Frontal cortex (tissue), 4 donors: ENCODE measurements at places on chromosomes 16 and 17.

DNA sequence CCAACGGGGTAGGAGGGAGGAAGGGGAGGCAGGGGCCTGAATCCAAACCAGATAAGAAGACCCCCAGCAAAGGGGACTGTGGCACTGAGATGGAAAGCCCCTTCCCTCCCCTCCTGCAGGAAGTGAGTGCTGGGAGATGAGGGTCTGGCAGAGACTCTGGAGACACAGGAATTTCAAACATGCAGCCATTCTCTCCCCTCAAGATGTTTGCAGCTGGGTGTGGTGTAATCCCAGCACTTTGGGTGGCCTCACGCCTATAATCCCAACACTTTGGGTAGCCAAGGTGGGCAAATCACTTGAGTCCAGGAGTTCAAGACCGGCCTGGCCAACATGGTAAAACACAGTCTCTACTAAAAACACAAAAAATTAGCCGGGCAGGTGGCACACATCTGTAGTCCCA is 33.9 kb upstream of the FAAP100 start:
- no peak for DNase-seq

- no peak for DNase-seq
These were observed 41.1 kb downstream of the MYO18A start for GRCh38 chr17:29138971-29139691.

DNA sequence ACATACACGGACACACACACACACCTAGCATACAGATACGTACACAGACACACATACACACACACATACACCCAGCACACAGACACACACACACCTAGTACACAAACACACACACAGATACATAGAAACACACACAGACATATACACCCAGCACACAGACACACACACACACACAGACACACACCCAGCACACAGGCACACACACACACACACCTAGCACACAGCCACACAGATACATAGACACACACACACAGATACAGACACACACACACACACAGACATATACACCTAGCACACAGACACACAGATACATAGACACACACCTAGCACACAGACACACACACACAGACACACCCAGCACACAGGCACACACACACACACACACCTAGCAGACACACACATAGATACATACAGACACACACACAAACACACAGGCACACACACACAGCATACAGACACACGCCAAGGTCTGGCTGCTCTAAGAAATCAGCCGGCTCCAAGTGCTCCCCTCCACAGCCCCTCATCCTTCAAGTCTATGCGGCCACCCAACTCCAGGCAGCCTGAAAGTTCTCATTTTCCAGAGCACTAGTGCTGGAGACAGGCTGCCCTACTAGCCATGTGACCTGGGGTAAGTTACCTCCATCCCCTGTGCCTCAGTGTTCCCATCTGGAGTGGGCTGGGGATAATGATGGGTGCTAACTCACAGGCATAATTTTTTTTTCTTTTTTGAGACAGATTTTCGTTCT is 13.2 kb downstream of the NR1D1 start:
- DNase-seq = no peak

GRCh38 chr17:11551442-11551841 is 46.8 kb upstream of the DNAH9 start:
- no peak for DNase-seq

- DNase-seq = no peak
These were observed 24.9 kb downstream of the CDC42EP4 start for GRCh38 chr17:73286863-73287296.

- DNase-seq = no peak
These were observed 27.2 kb upstream of the CEP20 start for GRCh38 chr16:15915555-15916081.

GRCh38 chr16:10981697-10982216 is 37.4 kb downstream of the CLEC16A start:
- DNase-seq = no peak

DNA sequence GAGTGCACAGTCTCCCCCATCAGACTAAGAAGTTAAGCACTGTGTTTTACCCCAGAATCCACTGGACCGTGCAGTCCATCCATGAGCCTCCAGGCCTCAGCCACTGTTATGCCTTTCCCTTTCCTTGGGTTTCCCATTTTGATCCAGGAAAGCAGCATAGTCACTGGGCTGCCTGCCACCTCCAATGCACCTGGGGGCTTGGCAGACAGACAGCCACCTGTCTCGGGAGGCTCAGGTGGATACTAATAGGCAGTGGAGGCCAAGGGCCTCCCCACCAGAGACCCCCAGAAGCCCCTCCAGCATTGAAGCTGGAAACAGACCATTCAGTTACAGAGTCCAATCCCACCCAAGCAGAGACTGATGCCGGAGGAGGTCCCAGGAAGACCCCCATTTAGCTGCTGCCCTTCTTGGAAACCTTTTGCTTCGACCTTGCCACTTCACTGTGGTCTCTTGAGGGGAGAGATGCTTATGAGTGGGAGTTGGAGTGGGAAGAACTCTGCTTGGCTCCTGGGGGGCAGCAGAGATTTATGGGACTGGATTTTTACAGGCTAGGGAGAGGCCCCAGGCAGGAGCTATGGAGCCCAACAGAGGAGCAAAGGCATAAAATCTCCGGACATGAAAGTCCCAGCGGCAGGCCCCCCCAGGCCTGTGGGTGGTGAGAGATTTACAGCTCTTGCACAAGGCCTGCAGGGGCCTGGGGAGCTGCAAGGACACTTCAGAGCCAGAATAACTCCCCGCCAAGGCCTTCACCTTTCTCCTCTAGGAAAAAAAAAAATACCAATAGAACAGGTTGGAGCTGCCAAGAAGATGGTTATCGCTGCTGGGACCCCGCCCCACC is 12.2 kb upstream of the SP2 start:
- no peak for DNase-seq

DNA sequence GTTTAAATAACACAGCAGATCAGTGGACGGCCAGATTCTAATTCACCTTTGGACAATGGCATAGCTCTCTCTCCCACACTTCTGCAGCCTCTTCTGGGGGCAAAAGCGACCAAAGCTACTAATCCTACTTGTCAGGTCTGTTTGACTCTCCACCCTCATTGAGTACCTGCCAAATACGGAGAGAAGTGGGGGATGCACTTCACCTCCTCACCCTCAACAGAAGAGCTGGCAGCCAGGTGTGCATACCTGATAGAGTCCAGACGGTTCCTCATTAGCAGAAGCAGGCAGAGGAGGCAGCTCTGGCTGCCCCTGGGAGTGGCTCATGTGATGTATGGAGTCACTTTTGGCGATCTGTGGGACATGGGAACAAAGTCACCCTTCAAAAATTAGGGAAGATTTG is 4.9 kb downstream of the DNAH3 start:
- no peak for DNase-seq

GRCh38 chr16:22784690-22785214 is 29.2 kb upstream of the HS3ST2 start:
- DNase-seq = no peak

DNA sequence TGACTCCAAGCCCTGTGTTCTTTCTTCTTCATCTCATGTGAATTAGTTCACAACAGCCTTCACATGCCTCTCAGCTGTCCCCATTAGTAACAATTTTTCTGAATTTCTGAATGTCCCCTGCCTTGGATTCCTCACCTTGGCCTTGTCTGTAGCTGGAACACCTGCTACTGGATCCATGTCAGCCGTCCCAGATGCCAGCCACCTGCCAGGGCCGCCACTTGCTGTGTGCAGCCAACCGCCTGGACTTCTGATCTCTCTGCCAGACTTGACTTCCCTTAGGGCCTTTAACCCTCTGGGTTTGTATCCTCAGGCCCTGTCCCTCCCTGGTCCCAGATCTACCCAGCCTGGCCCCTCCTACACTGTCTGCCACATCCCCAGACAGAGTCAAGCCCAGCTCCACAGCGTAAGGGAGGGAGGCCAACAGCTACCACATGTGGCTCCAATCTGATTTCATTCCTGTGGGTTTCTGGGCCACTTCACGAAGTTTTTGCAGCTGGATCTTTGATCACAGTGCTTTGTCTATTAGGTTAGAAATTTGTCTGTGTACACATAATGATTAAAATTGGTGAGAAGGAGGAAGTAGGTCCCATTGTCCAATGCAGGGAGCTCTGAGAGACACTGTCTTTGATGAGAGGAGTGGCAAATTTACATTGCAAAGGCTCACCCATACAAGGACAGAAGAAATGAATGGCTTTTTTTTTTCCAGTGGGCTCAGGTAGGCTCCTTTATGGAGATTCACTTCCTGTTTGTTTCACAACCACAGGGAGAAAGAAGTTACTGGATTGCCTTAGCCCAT is 15.3 kb downstream of the MPP2 start:
- no peak for DNase-seq

- DNase-seq = no peak
These were observed 26.6 kb upstream of the MAF start for GRCh38 chr16:79627092-79627491.

DNA sequence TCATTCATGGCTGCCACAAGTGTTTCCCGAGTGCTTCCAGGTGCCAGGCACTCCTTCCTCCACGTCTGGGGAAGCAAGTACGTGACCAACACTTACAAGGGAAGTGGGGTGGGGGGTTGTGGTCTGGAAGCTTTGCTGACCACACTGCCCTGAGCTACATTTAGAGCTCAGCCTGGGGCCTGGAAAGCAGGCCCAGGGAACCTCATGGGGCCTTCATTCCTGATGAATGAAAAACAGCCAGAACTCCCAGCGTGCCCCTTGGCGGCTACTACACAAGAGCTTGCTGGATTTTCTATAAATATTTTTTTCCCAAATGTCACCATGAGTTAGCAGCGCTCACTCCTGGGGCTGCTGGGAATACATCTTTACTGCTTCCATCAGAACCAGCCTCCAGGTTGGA is 73.3 kb downstream of the ABCC12 start:
- no peak for DNase-seq

DNA sequence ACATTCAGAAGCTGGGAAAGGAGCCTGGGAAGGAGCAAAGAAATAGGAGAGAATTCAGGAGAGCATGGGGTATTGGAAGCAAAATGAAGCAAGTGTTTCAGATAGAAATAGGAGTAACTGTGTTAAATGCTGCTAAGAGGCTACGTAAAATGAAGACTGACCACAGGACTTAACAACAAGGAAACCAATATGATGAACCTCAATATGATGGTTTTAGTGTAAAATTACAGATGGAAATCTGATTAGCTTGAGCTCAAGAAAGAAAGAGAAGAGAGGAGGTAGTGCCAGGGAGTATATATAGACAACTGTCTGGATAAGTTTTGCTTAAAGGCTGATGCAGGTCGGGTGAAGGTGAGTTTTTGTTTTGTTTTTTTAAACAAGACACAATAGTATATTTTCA is 92.2 kb downstream of the HELZ start:
- no peak for DNase-seq

- peak; percentile 31 for DNase-seq
These were observed 20.7 kb downstream of the MMP15 start for GRCh38 chr16:58046054-58046881.

- no peak for DNase-seq
These were observed 11.6 kb downstream of the CDH3 start for GRCh38 chr16:68656751-68657150.

DNA sequence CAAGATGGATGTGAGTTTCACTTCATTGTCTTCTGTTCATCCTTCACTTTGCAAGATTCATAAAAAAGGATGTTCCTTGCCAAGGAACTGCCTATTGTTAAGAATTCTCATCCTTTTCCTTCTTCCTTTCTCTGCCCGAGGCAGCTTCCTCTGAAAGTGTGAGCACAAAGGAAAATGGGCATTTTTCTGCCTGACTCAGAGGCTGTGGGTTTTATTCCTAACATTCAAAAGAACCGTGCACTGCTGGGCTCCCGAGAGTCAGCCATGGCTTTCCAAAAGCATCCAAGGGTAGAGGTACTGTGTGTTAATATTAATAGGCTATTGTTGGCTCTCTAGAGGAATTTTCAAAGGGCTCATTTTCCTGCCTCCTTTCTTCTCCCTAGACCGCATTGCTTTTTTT is 289.4 kb downstream of the ABCC12 start:
- no peak for DNase-seq

DNA sequence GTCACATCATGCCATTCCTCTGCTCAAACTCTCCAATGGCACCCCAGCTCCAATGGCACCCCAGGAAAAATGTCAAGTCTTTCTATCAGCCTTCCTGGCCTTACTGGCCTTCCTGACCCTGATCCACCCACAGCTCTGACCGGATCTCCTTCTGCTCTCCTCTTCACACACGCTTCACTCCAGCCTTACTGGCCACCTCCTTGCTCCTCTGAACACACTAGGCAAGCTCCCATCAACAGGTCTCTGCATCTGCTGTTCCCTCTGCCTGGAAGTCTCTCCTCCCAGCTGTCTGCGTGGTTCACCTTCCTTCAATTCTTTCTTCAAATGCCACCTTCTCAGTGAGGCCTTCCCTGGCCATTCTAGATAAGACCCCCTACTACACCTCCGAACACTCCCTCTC is 43.4 kb downstream of the MYO1D start:
- DNase-seq = no peak

GRCh38 chr17:63914471-63914870 is 3.4 kb upstream of the CSHL1 start:
- DNase-seq = no peak

- no peak for DNase-seq
These were observed 4.6 kb upstream of the AKTIP start for GRCh38 chr16:53507464-53508179.

GRCh38 chr16:922051-922450 is 48.7 kb downstream of the LMF1 start:
- no peak for DNase-seq

DNA sequence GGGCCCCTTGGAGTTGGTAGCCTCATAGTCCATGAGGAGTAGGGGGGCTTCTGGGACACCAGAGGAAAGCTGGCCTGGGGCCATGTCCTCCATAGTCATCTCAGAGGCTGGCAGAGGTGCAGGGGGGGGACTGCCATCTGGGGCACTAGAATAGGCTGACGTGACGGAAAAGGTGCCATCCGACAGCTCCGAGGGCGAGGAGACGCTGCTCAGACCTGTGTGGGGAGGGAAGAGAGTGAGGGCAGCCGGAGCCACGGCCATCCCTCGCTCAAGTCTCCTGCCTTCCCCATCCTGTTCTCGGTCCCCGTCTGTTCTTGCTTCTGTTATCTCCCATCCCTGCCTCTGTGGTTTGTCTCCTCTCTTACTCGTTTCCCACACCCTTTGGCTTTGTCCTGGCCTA is 4.7 kb upstream of the SPAG7 start:
- no peak for DNase-seq

- DNase-seq = peak; percentile 63
These were observed 53.7 kb upstream of the LGALS9 start for GRCh38 chr17:27577121-27577761.

- no peak for DNase-seq
These were observed 74.7 kb upstream of the CDH11 start for GRCh38 chr16:65196420-65197075.
